ENCODE measurements at places on chromosomes 2 and 18.

GRCh38 chr2:160652236-160652635, 158.6 kb upstream of the RBMS1 start:
- DNase-seq, result peak; percentile 61

DNA sequence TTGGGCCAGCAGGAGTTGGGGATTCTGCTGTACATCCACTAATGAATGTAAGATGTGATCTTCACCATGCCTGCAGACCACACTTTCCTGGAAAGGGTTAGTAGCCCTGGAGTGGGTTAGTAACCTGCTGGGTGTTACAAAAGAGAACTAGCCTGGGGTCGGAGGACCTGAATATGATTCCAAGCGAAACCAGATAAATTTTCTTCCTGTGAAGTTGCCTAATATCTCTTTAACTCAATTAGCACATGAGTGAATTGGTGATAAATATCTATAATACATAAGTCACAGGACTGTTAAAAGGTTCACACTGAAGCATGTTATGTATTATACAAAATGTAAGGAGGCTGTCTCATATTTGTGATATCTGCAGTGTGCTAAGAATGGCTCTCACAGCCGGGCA, 291.0 kb downstream of the CNTNAP5 start:
- no peak for DNase-seq

- DNase-seq, result no peak
Measured at GRCh38 chr2:9462313-9462712, 12.0 kb upstream of the IAH1 start.

DNA sequence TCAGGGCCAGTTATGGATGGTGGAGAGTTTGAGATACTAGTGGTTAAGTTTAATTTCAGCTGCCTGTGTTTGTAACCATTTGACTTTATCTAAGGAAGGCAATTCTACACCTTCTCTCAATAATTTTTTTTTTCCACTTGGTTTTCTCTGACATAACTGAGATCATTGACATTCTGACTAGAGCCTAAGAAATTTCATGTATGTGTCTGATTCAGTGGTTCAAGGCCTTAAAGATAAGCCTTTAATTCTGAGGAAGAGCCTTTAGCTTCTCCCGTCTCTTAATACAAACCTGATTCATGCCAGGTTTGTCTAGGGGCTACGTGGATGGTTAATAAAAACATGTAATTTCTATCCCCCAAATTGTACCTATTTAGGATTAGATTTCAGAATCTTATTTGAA, 971.4 kb downstream of the DPP10 start:
- no peak for DNase-seq

GRCh38 chr2:26847307-26847654, 651 bp upstream of the DPYSL5 start:
- DNase-seq, result peak; percentile 1

- no peak for DNase-seq
Measured at GRCh38 chr18:30748541-30748940, 294.0 kb downstream of the DSC3 start.

GRCh38 chr18:75170916-75171315, 38.0 kb downstream of the PTGR3 start:
- no peak for DNase-seq

DNA sequence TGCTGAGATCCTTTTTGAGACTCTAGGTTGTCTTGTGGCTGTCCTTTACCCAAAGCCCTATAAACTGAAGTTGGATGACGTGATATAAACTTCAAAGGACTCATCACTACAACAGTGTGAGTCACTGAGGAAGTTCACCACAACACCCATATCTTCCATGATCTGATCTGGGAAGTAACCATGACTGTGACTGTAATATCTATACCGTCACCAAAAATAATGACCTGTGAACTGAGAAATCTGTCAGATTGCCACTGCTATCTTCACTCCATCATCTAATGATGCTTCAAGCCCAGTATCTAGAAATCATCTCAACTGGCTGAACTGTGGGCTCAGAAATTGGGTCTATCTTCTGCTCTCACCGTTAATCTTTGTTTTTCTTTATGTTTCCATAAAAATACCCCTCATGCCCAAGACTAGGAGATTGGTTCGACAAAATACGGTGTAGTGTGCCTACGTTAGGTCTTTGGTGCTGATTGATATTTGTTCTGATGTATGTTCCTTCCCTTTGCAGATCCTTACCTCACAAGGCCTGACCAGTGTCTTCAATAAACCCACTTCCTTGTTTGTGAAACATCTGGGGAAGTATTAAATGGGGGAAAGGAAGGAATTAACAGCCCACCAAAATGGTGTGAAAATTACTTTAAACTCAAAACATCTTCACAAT, 78.2 kb downstream of the MYL12B start:
- no peak for DNase-seq

GRCh38 chr2:146602383-146602782, 1242.4 kb upstream of the ACVR2A start:
- DNase-seq, result no peak

- no peak for DNase-seq
Measured at GRCh38 chr2:147595200-147595599, 249.6 kb upstream of the ACVR2A start.

DNA sequence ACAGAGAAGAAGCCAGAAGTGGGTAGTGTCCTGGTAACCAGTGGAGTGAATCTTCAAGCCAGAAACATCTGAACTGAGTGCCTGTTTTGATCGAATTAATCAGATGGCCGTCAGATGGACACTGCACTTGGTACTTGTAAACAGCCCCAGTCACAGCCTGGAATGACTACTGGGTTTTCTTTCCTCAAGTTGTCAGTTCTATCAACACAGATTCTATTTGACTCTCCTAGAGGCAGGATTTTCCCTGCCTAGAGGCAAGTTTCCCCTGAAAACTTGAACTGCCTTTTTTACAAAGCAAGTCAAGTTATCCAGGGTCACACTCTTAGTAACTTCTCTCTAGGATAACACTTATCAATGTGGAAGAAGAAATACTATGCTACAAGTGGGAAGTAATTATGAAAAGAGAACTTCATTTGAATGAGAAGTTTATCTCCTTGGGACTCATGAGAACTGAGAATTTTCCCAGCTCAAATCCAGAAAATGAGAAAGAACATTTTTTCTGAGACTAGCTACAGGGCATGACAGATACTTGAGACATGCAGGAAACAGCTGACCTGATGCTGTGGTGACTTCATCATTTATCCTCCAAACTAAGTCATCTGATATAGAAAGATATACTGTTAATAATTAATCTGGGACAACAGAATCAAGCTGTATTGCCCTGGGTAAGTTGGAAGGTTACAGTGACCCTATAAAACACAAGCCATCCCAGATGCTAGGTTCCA, 36.0 kb downstream of the SULT1C2 start:
- no peak for DNase-seq

- no peak for DNase-seq
Measured at GRCh38 chr18:60936101-60936500, 397.1 kb upstream of the CDH20 start.

- DNase-seq, result no peak
Measured at GRCh38 chr2:21812766-21813165, 689.0 kb downstream of the TDRD15 start.
